ENCODE measurements at places on chromosomes 5 and 9. TPM values are rescaled to one million over a fixed set of nuclear protein-coding genes. Genes with fewer than 3 reads are reported as not detected.

GRCh38 chr5:147557876-147558745 lies 48.2 kb upstream of the DPYSL3 start:
- DNase-seq: no peak

DNA sequence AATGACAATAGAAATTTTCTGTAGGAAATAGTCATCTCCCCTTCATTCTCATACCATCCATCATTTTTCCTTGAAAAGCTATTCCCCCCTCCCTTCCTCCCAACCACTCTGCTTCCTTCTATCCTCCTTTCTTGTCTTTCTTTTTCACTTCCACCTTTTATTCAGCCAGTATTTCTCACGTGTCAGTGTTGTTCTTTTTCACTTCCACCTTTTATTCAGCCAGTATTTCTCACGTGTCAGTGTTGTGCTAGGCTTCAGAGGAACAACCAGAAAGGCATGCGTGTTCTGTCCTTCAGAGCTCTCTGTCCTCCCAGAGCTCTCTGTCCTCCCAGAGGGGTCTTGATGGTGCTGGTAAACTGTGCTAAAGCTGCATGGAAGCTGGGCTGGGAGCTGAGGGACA lies 419.6 kb downstream of the GADD45G start:
- no peak for DNase-seq

GRCh38 chr9:120841930-120842684 lies 615 bp downstream of the PSMD5 start:
- no peak for DNase-seq

- no peak for DNase-seq
Measured at GRCh38 chr9:114140850-114141249, 14.5 kb upstream of the COL27A1 start.

- DNase-seq: peak; percentile 93
Measured at GRCh38 chr9:6681147-6681956, 35.8 kb upstream of the GLDC start.

GRCh38 chr5:135718651-135719050 lies 115.8 kb upstream of the SLC25A48 start:
- no peak for DNase-seq

DHFR gene
- total RNA-seq: 45.4 TPM
